CD4-positive, CD25-positive, alpha-beta regulatory T cell (primary cell): ENCODE measurements at places on chromosomes 11 and 22. TPM values are rescaled to one million over a fixed set of nuclear protein-coding genes. Genes with fewer than 3 reads are reported as not detected.

Gene HSPB2
- not detected for total RNA-seq

Gene RBM14
- total RNA-seq, result 233 TPM

Gene PIWIL4
- total RNA-seq, result 1.3 TPM

Gene CNTF
- total RNA-seq, result 4.9 TPM

DNA sequence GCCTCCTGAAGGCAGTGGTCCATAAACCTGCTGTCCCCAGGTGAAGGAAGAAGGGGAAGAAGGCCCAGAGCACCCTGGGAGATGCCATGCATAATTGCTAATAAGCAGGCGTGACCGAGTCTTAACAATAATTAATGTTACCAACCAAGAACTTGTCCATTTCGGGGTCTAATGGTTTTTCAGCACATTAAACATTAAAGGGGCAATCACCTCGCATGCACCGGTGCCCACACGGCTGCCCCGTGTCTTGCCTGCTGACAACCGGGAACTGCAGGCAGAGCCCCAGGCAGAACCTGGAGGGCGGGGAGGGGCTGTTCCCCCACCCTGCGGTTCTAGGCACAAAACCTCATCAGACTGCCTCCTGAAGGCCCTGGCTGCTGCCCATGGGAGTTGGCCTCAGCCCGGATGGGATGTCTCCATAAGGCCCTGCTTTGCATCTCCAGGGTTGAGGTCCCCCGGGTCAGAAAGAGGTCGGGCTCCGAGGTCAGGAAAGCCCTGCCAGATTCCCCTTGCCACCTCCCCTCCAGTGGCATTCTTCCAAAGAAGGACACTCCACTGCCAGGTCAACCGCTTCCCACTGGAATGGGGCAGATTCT is 169.0 kb downstream of the BUD13 start:
- DNase-seq, result no peak

DNA sequence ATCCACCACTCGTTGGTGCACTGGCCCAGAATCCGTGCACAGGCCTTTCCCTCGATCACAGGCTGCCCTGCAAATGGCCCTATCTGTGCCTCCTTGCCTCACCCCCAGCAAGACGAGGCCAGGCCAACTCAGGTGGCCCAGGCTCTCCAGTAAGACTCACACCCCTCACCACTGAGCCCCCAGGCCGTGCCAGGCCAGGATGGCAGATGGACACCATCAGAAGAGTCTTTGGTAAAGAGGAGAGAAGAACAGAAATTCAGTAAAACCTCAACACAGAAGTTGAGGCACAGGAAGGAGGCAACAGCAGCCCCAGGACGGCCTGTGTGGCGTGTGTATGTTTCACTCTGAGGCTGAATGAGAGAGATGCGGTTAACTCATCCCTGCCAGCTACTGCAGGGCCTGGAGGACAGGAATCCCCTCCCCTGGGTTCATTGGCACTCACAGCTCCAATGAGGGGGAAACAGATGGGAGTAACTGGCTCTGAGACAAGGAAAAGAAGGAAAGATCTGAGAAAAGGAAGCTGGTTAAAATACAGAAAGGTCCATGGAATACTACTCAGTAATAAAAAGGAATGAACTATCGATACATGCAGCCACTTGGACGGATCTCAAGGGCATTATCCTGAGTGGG is 54.1 kb upstream of the WNT11 start:
- DNase-seq, result no peak

DNA sequence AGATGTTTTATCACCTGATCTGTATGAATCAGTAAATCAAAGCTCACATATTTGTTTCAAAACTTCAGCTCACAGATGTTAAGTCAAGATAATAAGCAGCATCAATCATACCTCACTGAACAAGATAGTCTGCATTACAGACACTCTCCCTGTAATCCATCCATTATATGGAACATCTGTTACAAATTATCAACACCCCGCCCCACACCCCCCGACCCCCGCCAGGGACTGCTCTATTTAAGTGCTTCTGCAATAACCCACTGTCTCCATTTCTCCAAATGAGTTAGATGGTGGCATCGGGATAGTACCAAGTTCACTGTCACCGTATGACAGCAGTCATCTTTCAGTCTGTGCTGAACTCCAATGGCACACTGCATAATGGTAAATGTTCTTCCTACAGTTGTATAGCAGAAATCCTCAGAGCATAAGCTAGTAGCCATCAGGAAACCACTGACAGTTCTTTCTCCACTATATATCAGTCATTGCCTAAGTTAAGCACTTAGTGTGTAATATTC is 447.0 kb upstream of the ARHGAP42 start:
- no peak for DNase-seq
